ENCODE measurements at places on chromosomes 2 and 18. TPM values are rescaled to one million over a fixed set of nuclear protein-coding genes. Genes with fewer than 3 reads are reported as not detected.
A peak's percentile ranks its signal among the peaks of the same experiment; 100 is the strongest.

DNA sequence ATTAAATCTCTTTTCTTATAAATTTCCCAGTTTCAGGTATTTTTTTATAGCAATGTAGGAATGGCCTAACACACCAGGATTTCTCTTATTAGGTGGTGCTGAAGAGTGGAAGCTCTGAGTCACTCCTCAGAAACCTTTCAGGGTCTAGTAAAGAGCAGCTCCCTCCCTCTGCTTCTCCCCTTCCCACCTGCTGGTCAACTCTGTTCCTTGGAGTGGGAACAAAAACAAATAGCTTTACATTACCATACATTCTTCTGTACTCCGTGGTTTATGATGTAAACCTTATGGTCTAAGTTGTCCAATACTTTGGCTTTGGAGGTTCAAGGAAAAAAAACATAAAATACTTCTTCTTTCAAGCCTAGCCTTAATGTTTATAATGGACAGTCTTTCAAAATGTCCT is 2.7 kb upstream of the IL1R1 start:
- no peak for DNase-seq

DNA sequence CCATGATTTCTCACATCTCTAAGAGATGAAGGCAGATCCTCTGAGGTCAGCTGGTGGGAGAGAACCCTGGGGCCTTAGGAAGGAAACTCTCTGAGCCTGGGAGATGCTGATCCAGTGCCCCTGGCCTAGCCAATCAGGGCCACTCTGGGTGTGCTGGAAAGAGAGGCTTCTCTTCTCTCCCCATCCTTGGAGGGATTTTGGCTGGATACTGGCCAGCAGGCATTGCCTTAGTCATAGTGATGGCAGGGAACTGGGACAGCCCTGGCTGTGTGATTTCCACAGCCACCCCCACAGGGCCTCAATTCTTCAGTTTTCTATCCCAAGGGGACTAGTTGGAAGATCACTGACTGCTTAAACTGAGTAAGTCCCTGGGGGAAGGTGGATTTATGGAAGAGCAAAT is 26.6 kb upstream of the PLB1 start:
- peak; percentile 81 for DNase-seq

GRCh38 chr2:28360718-28361293 is 31.9 kb upstream of the FOSL2 start:
- no peak for DNase-seq

DNA sequence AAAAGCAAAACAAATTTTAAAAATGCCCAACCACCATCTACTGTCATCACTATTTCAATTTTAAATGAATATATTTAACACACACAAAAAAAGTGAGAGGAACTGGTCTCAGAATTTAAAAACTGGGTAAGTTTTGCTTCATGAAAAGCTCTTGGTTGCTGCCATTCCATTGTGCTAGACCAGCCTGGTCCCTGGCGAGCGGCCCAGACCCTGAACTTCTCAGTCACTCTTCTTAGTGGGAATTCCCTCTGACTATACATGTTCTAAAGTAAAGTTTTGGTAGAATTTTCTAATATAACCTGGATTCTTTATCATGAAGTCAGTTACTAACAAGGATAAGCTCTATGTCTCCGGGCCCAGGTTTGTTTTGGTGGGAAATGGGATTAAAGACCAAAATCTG is 34.8 kb upstream of the TMEM177 start:
- DNase-seq, result no peak

DNA sequence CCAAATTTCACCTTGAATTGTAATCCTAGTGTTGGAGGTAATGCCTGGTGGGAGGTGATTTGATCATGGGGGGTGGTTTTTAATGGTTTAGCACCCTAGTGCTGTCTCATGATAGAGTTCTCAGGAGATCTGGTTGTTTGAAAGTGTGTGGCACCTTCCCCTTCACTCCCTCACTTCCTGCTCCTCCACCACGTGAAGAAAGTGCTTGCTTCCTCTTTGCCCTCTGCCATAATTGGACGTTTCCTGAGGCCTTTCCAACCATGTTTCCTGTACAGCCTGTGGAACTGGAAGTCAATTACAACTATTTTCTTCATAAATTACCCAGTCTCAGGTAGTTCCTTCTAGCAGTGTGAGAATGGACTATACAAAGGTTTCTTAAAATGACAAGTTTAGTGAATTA is 251.8 kb upstream of the NETO1 start:
- no peak for DNase-seq

Gene PHOSPHO2
- 5.8 TPM for total RNA-seq

Gene CD207
- total RNA-seq, result 0.96 TPM

All from umbilical cord (tissue), 2 donors.